ENCODE measurements at places on chromosomes 5 and 9.

DNA sequence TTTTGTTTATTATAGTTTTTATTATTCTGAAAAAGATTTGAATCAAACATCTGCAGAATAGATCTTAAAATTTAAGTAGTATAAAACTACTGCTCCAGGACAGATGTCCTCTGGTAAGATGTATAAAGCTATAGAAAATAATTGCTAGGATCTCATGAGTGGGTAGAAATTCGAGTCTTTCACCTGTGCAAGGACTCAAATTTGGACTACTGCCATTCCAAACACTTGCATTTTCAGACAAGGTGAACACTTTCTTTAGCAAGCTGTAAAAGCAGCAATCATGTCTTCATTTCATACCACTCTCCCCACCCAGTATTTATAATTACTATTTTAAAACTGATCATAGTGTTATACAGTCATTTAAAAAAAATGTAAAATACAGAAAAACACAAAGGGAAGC, 20.7 kb downstream of the SKP2 start:
- DNase-seq, result no peak

DNA sequence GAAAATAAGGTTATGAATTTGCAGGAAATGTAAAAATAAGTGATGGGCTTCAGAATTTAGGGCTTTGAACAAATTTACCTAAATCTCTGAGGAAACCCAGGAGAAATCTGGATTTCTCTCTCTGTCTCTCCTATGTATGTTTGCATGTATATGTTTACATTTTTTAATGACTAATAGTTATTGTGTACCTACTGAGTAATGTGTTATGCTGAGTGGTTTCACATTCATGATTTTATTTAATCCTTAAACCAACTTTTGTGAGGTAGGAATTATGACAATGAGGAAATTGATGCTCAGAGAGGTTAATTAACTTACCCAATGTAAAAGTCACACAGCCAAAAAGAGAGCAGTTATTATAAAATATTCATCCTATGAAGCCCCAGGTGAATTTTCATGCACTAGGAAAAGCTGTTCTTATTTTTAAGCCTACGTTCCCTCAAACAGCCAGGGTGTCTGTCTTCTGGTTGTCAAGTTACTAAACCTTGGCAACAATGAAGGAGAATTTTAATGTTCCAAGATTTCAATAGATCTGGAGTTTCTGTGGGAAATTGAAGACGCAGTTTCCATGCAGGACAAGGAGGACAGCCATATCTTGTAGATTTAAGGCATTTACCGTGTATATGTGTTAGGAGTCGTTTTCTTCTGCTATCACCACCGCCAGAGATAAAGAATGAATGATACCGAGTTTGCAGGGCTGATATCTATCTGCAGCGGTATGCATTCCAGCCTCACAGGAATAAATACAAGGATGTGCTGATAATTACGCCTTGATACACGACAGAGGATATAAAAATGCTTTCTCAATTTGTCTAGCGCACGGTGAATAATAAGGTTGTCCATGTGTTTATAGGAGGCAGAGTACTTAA, 484.8 kb downstream of the ZSWIM6 start:
- DNase-seq, result no peak

DNA sequence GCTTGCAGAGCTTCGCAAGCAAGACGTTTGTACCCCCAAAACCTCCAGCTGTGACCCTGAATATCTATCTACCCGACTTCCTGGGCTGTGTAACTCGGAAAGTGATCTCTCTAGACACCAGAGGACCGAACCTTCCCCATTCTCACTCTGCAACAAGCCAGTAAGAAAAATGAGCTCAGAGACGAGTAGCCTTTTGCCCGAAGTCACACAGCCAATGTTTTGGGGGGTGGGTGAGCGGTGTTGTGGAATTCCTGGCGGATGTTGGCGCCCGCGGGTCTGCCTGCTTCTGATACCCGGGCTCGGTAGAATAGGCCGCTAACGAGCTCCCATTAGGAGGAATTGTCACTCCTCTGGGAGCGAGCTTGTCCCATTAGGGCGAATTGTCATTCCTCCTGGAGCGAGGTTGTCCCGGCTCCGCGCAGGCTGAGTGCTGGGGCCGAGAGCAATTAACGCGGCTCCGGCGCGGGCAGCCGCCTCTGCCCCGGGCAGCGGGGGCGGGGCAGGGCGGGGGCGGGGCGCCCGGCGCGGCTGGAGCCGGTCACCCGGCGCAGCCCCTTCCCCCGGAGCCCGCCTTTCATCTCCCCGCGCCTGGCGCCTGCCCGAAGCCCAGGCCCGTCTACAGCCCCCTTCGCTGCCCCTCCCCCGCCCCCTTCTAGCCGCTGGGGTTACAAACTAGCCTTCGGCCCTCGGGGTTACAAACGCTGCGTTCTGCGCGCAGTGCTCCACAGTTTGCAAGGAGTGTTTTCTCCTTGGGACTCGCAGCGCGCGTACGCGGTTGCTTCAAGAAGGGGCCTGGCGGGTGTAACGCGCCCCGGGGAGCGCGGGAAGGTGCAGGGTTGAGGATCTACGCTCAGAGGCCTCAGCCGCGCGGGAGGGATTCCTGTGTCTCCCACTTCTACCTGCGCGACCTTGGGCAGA, 3.5 kb upstream of the MSX2 start:
- DNase-seq, result no peak

GRCh38 chr9:93376411-93376810, 75.1 kb upstream of the FAM120A start:
- DNase-seq, result no peak

GRCh38 chr9:121283856-121284732, 16.1 kb downstream of the GSN start:
- no peak for DNase-seq

DNA sequence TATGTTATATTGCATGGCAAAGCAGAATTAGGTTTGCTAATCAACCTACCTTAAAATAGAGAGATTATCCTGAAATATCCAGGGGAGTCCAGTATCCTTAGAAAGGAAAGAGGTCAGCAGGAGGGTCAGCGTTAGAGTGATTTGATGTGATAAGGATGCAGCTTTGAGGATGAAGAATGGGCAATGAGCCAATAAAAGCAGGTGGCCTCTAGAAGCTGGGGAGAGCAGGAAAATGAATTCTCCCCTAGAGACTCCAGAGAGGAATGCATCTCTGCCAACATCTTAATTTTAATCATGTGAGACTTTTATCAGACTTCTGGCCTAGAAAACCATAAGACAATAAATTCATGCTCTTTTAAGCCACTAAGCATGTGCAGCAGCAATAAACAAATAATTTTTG, 65.7 kb upstream of the SYK start:
- DNase-seq, result no peak

DNA sequence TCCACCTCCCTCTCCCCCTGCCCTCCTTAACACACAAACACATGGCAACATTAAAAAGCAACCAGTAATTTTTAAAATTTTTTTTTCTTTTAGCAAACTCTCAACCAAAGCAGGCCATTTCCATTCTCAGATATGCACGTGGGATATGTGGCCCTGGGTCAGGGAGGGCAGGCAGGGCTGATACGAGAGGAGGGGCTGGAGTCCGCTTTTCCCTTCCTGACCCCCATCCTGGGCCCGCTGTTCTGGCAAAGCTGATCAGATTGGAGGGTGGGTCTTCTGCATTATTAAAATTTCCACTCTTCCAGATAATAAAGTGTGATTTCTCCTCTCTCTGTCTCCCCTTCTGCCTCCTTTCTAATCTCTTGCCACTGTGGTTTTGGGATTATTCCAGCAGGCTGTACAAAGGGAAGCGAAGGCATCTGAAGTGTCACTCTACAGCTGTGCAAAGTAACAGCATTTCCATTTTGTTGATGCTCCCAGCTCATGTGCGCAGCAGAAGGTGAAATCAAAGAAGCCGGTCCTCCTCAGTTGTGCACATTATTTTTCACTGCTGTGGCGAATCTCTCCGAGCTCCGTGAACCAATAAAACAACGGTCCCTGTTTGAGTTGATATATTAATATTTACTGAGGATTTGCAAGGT, 12.0 kb downstream of the IRX1 start:
- no peak for DNase-seq

DNA sequence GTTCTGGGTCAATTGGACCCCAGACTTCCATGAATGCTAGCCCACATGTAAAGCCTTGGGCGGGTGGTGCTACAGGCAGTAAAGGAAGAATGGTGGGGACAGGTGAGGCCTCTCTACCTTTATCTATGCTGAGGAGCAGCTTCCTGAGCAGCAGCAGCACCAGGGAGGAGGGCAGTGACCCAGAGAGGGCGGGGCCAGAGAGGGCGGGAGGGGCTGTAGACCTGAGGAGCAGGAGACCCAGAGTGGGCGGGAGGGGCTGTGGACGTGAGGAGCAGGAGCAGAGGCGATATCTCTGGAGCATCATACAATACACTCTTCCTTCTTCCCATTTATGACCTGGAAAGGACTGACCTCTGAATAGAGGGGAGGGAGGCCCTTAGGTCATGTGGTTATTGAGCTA, 165.9 kb downstream of the MTRR start:
- DNase-seq, result no peak
